ENCODE measurements at places on chromosomes 1 and 21.

GRCh38 chr1:214295934-214296333 is 15.0 kb downstream of the SMYD2 start:
- DNase-seq, result no peak

GRCh38 chr1:115475901-115476300 is 137.9 kb upstream of the NGF start:
- DNase-seq, result no peak

DNA sequence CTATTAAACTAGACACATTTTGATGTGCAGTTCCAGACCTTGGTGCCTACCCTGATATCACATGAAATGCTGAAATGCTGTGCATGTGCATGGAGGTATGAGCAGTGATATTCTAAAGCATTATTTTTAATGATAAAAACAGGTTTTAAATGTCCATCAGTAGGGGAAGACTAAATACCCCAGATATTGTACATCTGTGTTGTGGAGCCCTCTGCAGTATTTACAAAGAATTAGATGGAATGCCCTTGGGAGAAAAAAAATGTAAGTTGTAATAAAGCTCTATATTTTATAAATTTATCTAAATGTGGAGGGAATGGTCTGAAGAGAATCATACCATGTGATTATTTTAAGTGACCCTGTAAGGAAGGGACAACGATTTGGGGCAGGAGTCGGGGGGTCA is 39.1 kb upstream of the IGSF5 start:
- DNase-seq, result no peak

- no peak for DNase-seq
These were observed 149.4 kb downstream of the ELAVL4 start for GRCh38 chr1:50257940-50258685.

DNA sequence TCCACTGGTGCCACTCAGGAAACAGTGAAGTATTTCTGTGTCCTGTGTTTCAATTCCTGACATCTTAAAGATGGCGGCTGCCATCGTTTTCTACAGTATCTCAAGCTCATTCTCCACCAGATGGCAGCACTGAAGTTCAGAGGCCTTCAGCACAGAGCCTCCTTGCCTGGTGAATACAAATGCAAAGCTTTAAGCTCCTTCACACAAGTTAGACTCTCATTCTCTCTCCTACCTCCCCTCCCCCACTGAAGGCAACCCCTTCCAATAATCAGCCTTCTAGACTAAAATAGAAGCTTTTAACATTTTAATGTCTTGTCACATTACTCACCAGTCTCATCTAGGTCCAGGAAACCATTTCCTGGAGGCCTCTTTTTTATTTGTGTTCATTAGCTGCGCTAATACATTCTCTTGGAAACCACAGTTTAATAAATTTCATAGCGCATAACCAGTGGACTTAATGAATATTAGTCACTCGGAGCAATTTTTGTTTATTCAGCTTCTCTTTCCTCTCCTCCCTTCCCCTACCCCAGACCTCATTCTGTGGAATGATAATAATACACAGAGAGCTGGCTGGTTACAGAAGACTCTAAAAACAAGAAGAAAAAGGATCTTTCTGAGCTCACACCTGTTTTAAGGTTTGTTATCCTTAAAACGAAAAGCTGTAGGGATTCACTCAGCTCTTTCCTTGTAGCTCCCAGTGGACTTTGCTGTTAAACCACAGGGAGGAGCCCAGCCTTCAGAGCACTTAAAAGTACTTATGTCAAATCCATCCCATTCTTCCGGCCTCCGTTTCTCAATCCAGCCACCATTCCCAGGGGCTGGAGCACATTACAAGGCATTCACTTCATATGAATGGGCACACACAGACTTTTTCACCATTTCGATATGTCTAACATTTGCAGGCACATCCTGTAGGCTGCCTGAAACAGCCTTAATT is 384.9 kb downstream of the HLX start:
- DNase-seq, result no peak

DNA sequence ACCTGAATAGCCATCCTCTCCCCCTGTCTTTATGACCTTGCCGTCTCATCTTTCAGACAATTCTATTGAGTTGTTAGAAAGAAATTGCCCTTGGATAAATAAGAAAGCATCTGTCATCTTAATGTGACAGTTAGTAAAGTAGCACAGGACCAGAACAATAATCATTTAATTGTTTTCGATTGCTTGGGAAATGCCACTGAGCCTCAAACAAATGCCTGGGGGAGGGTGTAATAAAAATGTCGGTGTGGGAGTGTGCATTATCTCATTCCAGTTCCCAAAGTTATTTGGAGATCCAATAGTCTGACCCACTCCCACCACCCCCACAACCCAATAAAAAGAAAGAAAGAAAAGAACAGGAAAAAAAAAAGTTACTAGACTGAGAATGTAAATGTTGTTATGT is 509.3 kb upstream of the LRRC7 start:
- no peak for DNase-seq

GRCh38 chr1:198234520-198235251 is 77.9 kb downstream of the NEK7 start:
- DNase-seq, result no peak

- no peak for DNase-seq
These were observed 223.4 kb upstream of the FMN2 start for GRCh38 chr1:239868058-239868832.

DNA sequence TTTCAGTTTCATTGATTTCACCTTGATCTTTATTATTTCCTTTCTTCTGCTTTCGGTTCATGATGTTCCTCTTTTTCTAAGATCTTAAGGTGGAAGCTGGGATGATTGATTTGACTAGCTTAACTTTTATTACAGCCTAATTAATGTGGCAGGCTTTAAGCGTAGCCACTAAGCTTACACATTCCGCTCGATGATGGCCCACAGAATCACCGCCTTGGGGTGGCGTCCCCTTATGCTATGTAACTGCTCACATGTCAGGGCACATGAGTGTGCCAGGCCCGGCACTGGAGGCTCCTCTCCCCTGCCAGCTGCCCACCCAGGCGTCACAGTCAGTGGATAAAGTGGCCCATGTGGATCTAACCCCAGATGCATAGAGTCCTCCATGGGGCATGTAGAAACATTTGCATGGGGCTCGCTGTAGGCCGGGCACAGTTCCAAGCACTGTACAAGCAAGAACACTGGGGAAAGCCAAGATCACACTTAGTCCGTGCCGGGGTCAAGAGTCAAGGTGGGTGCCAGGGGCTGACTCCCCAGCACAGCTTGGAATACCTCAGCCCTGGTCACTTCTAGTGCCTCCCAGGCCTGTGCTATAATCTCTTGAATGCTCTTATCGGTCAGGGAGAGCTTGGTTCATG is 41.7 kb downstream of the PKNOX1 start:
- DNase-seq, result no peak

DNA sequence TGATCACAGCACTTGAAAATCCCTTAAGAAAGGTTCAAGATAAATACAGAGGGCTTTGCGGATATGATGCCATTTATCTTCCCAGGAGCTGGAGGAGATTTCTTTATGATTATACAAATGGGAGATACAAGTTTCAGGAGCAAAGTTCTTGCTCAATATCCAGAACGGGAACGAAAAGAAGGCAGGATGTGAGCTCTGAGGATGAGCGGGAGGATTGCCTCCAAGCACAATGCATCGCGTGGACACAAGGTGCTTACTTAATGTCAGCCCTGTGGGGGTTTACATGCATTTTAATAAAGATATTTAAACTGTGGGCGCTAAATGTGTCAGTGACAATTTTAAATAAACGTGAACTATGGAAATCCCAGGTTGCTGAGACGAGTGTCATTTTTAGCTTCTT is 59.0 kb downstream of the SYT6 start:
- DNase-seq, result no peak

GRCh38 chr1:27011976-27012563 is 580 bp downstream of the TENT5B start:
- no peak for DNase-seq

DNA sequence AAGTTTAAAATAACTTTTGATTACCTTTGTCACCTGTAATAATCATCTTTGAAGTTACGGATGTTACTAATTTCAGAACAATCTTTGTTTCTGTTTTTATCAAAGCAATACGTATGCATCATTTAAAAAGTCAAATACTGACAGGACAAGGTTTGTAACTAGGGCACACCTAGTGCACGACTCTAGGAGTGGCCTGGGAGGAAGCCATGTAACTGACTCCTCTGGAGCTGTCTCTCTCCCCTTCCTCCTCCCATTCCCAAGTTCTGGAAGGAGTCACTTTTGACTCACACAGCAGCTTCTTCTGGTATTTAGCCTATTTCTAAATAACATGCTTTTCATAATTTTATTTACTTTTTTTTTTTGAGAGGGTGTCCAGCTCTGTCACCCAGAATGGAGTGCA is 11.8 kb upstream of the RAP1GAP start:
- no peak for DNase-seq

GRCh38 chr1:39407510-39407895 is 83.9 kb upstream of the BMP8A start:
- DNase-seq, result no peak

DNA sequence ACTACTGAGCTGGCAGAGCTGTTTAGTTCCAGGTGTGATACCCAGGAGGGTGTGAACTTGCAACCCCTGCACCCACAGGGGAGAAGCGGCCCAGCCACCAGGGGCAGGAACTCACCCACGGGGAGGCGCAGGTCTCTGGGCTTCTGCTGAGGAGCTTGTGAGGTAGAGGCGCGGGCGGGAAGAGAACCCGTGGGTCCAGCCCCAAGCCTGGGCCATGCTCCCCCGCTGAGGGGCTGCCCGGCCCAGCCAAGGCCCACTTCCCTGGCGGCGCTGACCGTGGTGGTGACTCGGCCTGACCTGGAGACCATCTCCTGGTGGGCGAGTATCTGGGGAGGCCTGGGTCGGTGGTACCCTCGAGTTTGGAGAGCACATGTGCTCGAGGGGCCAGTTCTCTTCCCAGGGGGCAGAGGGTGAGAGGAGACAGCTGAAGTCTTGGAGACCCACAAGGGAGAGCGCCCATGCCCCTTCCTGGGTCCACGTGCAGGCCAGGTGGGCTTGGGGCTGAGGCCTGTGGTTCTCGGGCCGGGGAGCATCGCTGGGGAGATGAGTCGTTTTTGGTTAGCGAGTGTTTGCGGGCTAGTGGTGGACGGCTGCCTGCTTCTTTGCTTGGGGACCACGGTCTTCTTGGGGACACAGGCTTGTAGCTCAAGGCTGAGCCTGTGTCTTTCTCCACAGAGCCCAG is 28.4 kb upstream of the EDN2 start:
- DNase-seq, result no peak

GRCh38 chr1:84365225-84366221 is 32.8 kb upstream of the DNASE2B start:
- no peak for DNase-seq

DNA sequence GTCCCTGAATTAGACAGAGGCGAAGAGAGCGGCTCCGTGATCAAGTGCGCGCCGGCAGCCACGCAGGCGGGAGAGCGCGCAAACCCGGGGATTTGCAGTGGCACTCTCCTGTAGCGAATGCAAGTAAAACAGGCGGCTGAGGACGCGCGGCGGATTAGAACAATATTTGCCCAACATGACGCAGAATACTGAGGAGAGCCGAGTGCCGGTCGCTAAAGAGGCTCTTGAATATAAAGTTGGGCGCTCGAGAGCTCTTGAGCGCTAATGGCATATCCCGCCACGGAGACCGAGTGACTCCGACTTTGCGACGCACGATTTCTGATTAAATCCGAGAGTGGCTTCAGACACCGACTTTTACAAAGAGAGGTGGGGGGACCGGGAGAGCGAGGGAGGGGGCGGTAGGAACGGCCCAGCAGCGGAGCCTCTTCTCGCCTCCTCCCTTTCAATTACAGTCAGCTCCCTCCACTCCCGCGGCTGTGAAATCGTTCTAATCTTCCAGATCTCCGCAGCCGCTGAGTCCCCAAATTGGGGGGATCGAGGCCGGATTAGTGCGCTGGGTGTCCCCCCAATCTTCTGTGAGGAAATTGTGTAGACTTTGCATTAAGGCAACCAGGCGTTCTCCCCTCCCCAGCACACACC is 2.3 kb downstream of the PAX7 start:
- no peak for DNase-seq

- peak; percentile 65 for DNase-seq
These were observed 1.1 kb downstream of the CKS1B start for GRCh38 chr1:154975409-154976059.

- no peak for DNase-seq
These were observed 908 bp upstream of the ELK4 start for GRCh38 chr1:205632669-205633169.

GRCh38 chr21:45562965-45563364 is 20.7 kb upstream of the SLC19A1 start:
- DNase-seq, result no peak

GRCh38 chr1:92447033-92447681 is 39.6 kb downstream of the GFI1 start:
- DNase-seq, result no peak

GRCh38 chr1:47227341-47228232 is 4.4 kb downstream of the TAL1 start:
- no peak for DNase-seq

- DNase-seq, result no peak
These were observed 1.1 kb downstream of the NKAIN1 start for GRCh38 chr1:31238612-31238985.

GRCh38 chr1:64956733-64957441 is 9.5 kb downstream of the JAK1 start:
- no peak for DNase-seq

DNA sequence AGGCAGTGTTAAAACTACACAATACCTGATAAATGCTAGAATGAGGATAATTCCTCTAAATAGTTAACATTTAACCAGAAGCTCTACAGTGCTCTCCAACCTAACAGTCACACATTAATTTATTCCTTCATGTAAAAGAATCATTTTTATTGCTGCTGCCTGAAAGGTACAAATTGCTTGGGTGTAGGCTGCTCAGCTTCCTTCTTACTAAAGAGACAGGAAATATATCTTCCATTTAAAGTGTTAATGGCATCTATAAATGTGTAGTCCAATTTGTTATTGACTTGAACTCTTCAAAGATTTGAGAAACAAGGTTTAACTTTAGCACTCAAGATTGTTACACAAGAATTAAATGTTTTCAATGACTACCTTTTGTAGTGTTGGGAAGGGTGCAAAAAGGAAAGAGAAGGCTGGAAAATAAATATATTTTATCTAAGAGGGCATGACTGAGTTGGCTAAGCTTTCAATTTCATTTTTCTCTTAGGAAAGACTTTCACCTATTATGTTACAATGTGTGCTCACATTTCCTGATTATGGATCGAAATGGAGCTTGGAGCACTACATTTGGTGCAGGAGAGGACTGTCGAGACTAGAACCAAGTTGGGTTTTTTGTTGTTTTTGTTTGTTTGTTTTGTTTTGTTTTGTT is 105.5 kb upstream of the CACYBP start:
- no peak for DNase-seq

DNA sequence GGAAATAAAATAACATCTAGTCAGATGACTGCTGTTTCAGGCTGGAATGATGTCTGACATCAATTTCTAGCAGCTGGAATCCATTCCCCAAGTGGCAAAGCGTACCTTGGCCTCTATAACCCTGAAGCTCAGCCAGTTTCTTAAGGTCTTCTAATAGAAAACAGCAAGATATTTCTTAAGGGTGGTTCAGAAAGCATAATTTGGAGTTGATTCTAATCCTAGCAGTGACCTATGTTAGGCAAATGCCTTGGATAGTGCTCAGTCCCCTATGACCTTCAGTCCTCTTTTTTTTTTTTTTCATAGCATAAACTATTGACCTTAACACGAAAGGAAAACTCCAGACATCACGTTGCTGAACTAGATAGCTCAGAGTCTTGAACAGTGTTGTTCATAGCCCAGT is 56.5 kb downstream of the LAMC2 start:
- no peak for DNase-seq
